Activated B cell treated with CpG ODN at 0.5 μM for 24 hours (primary cell): ENCODE measurements at places on chromosomes 7 and 10. TPM values are rescaled to one million over a fixed set of nuclear protein-coding genes. Genes with fewer than 3 reads are reported as not detected.
A peak's percentile ranks its signal among the peaks of the same experiment; 100 is the strongest.

- peaks cover 3% of the 10 kb centered on the region for H3K4me1 ChIP-seq
- peaks cover 3% of the 10 kb centered on the region for H3K36me3 ChIP-seq
Observed at GRCh38 chr7:7808156-7808555, 89.7 kb upstream of the RPA3 start.

- peaks cover 57% of the 10 kb centered on the region for H3K36me3 ChIP-seq
- H3K27ac ChIP-seq = no peak overlapping the region
- no peak overlapping the region for H3K4me3 ChIP-seq
- peaks cover 34% of the 10 kb centered on the region for H3K4me1 ChIP-seq
- no peak for DNase-seq
Observed at GRCh38 chr10:128058106-128058749, 68.0 kb downstream of the MKI67 start.

GRCh38 chr7:41816111-41816510 lies 113.2 kb upstream of the INHBA start:
- H3K27me3 ChIP-seq = no peaks in the 10 kb centered on the region
- H3K4me1 ChIP-seq = peaks cover 19% of the 10 kb centered on the region
- H3K36me3 ChIP-seq = no peaks in the 10 kb centered on the region
- no peak overlapping the region for H3K4me3 ChIP-seq

DNA sequence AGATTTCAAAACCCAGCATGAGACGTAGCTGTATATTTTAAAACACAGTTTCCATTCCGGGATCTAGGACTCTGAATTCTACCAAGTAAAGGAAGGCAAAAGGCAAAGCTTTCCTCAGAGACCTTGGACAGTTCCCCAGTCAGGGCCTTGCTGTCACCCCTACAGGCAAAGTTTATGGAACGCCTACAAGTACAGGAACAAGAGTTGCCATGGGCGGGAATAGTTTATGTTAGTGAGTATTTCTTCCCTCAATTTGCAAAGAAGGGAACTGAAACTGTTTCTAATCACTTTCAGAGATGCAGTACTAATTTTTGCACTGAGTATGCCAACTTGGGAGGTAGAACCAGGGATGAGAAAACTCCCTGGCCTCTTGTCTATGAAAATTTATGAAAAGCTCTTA lies 68.2 kb upstream of the LRGUK start:
- no peaks in the 10 kb centered on the region for H3K27me3 ChIP-seq
- H3K27ac ChIP-seq = no peak overlapping the region
- H3K4me1 ChIP-seq = no peaks in the 10 kb centered on the region
- H3K4me3 ChIP-seq = no peak overlapping the region
- H3K36me3 ChIP-seq = peaks cover 12% of the 10 kb centered on the region

- H3K4me1 ChIP-seq = peaks cover 30% of the 10 kb centered on the region
- H3K36me3 ChIP-seq = peaks cover 18% of the 10 kb centered on the region
- no peak for DNase-seq
Observed at GRCh38 chr10:44956717-44957706, 2.6 kb upstream of the RASSF4 start.

DNA sequence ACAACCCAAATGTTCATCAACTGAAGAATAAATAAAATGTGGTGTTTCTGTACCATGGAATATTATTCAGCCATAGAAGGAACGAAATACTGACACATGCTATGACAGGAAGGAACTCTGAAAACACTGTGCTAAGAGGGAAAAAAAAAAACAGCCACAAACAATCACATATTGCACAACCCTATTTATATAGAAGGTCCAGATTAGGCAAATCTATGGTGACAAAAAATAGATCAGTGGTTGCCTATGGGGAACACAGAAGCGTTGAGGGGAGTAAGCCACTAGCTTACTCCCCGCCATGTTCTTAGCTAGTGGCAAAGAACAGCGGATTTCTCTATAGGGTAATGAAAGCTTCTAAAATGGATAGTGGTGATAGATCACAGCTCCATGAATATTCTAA lies 198.4 kb downstream of the TPST1 start:
- no peak for DNase-seq
- H3K27ac ChIP-seq = no peak overlapping the region
- H3K4me1 ChIP-seq = no peaks in the 10 kb centered on the region
- no peaks in the 10 kb centered on the region for H3K27me3 ChIP-seq

DNA sequence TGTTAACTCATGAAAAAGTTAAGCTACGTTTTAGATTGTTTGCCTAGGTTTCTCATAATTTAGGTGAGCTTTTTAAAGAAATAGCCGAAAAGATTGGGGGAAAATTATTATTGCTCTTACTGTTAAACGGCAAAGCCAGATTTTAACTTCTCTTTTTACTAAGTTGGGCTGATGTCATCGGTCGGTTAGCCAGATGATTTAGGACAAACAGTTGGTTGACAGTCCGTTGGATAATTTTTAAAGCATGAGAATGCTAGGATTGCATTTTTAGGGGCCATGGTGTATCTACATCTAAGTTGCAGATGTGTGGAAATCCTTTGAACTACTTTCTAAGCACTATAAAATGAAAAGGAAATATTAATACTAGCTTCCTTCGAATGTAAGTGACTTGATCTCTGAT lies 280.9 kb upstream of the AKR1E2 start:
- H3K27ac ChIP-seq = no peak overlapping the region
- H3K4me1 ChIP-seq = no peaks in the 10 kb centered on the region
- no peak for DNase-seq
- H3K4me3 ChIP-seq = no peak overlapping the region
- peaks cover 8% of the 10 kb centered on the region for H3K27me3 ChIP-seq

DNA sequence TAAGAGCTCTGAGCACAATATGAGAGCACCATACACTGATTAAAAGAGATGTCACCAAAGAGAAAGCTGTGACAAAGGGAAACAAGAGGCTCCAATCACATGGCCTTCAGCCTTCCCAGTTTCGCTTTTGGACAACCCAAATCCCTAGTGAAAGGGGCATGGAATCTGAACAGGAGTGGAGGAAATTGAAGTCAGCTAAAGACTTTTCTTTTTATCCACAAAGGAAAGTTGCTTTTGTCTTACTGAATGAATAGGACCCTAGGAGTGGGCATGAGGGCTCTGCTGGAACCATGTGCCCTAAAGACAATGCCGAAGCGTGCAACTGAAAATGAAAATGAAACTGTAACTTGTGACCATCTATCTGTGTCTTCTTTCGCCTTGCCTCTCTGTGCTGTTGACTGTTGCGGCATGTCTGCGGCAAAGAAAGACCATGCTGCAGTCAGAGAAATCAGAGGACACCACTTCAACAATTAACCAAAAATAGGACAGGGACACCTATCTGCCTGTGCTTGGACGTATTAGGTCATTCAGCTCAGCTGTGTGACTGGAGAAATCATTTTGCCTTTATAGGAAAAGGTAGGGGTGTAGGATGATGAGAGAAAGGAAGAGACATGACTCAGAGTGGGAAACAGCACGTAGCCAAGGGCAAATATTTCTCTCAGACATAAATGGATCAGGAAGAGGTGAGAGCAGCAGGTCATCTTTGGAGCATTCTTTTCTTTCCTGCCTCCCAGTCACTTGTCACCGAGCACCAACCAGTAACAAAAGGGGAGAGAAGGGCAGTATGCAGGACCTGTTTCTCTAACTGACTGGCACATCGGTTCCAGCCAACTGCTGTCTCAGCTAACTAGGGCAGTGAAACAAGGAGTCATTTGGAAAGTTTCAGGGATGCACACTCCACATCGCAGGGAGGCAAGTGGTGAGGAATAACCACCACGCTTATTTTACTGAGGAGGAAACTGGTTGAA lies 12.3 kb downstream of the CAV2 start:
- H3K4me3 ChIP-seq = peak overlapping the region; percentile 78
- peak overlapping the region; percentile 77 for H3K27ac ChIP-seq
- peaks cover 12% of the 10 kb centered on the region for H3K4me1 ChIP-seq
- H3K36me3 ChIP-seq = no peaks in the 10 kb centered on the region
- H3K27me3 ChIP-seq = peaks cover 13% of the 10 kb centered on the region

- H3K4me3 ChIP-seq = no peak overlapping the region
- peaks cover 25% of the 10 kb centered on the region for H3K36me3 ChIP-seq
- H3K27me3 ChIP-seq = no peaks in the 10 kb centered on the region
- H3K27ac ChIP-seq = no peak overlapping the region
Observed at GRCh38 chr7:99666013-99666395, 13.8 kb downstream of the CYP3A5 start.

MYOF gene
- total RNA-seq = 0.09 and 0.15 TPM in 2 replicates

UPK3BL1 gene
- 47.4 and 58.8 TPM in 2 replicates for total RNA-seq

OR2A42 gene
- total RNA-seq = not detected in 2 replicates

HOXA9 gene
- not detected in 2 replicates for total RNA-seq

CASD1 gene
- total RNA-seq = 25.7 and 28.4 TPM in 2 replicates

ADGRA1 gene
- total RNA-seq = not detected in 2 replicates

AGR2 gene
- total RNA-seq = not detected in 2 replicates

AEBP1 gene
- total RNA-seq = 17.4 and 21.7 TPM in 2 replicates
